Stimulated activated CD8-positive, alpha-beta memory T cell treated with anti-CD3 and anti-CD28 coated beads, Interleukin-7, amount 100 ng/mL, for 1 hour (primary cell): ENCODE measurements at places on chromosomes 11 and 22.

DNA sequence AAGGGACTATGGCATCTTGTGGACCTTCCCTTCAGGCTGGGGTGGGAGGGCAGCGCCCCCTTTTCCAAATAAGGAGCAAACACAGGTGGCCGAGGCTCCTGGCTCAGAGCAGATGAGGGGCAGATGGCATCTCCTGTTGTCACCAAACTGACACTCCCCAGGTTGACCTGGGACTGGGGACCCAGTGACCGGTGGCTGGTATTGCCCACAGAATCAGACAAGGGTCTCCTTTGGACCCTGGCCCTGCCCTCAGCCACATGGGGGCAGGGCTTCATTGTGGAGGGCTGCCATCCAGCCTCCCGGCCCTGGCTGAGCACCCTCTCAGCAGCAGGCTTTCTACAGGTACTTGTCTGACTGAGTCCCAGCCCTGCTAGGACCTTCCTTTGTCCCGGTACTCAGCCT is 842 bp upstream of the SIGIRR start:
- DNase-seq, result no peak

DNA sequence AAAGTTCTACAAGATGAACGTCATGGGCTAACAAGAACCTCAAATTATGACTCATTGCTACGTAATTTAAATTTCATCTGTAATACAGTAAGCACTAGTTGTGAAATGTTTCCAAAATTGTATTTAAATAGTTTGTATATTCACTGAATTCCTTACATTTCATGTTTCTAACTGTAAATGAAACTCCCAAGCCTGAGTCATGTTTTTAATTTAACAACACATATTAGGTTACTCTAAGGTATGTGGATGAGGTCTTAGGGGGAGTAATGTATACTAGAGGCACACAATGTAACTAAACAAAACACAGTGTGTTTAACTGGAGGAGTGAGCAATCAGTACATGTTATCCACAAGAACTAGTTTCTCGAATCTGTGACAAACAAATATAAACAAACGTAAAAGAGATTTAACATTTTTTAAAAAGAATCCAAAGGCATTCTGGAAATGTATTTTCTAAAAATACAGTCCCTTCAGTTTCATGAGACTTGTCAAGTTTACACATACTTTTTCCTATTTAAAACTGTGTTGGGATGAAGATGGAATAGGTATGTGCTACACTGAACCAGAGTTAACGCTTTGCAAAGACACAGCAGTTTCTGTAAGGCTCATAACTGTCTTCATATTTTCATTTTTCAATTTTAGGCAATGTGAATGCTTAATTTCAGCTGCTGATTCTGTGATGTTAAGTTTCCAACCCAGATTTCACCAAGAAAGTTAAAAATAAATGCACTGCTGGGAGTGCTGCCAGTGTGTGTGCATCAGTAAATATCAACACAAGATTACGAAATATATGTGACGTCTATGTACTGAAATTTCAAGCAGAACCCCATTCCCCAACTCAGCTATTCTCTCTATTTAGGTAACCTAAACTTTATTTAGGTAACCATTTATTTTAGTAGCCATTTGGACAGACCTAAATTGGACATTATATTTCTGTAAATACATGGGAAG is 52.6 kb downstream of the PITPNB start:
- DNase-seq, result no peak

GRCh38 chr11:123083623-123084029 is 21.7 kb upstream of the HSPA8 start:
- no peak for DNase-seq

GRCh38 chr11:94185416-94186084 is 56.9 kb downstream of the PANX1 start:
- DNase-seq, result no peak

DNA sequence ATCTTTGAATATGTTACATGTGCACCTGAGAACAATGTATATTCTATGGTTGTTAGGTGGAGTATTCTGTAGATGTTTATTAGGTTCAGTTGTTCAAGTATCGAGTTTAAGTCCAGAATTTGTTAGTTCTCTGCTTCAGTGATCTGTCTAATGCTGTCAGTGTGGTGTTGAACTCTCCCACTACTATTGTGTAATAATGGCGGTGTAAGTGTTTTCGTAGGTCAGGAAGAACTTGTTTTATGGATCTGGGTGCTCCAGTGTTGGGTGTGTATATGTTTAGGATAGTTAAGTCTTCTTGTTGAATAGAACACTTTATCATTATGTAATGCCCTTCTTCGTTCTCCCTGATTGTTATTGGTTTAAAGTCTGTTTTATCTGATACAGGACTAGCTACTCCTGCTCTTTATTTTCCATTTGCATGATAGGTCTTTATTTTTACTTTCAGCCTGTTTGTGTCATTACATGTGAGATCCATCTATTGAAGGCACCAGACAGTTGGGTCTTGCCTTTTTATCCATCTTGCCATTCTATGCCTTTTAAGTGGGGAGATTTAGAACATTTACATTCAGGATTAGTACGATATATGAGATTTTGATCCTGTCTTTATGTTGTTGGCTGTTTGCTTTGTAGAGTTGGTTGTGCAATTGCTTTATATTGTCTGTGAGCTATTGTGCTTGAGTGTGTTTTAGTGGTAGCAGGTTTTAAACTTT is 121.6 kb downstream of the DDX10 start:
- no peak for DNase-seq

DNA sequence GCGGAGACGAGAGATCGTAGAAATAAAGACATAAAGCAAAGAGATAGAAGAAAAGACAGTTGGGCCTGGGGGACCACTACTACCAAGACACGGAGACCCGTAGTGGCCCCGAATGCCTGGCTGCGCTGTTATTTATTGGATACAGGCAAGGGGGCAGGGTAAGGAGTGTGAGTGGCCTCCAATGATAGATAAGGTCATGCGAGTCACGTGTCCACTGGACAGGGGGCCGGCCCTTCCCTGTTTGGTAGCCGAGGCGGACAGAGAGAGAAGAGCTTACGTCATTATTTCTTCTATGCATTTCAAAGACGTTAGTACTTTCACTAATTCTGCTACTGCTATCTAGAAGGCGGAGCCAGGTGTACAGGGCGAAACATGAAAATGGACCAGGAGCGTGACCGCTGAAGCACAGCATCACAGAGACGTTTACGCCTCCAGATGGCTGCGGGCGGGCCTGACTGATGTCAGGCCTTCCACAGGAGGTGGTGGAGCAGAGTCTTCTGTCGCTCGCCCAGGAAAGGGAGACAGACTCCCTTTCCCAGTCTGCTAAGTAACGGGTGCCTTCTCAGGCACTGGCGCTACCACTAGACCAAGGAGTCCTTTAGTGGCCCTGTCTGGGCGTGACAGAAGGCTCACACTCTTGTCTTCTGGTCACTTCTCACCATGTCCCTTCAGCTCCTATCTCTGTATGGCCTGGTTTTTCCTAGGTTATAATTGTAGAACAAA is 24.8 kb downstream of the PPP6R2 start:
- no peak for DNase-seq

DNA sequence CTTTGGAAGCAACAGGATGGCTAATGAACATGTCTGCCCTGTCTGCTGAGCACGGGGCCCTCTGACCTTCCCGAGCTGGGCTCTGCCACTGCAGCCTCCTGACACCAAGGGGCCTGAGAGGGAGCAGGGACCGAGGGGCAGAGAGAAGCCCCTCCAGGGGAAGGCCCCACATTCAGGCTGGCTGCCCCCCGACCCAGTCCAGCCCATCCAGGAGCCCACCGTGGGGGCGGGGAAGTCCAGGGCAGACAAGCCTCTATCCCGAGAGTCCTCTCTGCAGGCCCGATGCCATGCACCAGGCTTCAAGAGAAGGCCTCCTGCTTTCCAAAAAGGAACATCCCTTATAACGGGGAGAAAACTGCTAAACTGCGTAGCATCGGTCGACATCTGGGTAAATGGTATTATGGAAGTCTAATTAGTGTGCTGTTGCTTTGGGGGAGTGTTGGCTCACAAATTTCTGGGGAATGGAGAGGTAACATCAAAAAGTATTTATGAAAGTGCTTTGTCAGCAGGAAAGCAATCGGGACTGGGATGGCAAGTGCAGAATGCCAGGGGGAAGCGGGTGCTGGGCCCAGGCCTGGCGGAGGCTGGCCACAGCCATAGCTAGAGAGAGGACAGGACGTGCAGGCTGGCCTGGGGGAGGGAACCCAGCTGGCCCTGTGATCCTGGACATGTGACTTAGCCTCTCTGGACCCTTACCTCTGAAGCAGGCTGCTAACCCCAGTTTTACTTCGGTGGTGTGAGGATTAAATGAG is 5.3 kb upstream of the SHISAL1 start:
- no peak for DNase-seq

GRCh38 chr22:42439021-42439567 is 6.9 kb upstream of the NFAM1 start:
- DNase-seq, result no peak

DNA sequence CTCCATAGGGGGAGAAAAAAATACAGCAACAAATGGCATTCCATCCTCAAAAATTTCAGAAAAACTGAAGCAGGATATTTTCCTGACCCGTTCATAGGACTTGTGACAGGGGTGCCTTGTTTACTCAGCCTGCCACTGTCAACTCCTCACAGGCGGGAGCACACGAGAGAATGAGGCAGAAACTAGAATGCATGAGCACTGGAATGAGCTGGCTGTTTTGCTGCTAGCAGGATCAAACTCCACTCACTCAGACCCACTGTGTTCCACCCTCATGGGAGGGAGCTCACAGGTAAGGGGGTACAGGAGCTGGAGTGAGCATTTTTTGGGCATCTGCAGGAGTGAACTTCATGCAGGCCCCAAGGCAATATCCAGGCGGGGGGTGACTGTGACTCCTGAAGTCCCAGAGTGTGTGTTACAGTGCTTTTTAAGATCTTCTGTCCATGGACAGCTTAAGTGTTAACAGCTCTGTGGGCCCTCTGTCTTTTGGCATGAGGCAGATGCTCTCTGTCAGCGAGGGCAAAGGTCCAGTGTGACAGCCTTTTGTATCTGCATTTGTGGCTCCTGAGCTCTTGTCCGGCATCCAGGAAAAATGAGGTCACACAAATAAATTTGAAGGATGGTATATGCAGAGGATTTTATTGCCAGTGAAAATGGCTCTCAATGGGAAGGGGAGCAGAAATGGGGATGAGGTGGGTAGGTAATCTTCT is 905.7 kb upstream of the TENM4 start:
- DNase-seq, result no peak

GRCh38 chr11:36791957-36792356 is 193.9 kb upstream of the RAG2 start:
- no peak for DNase-seq

- no peak for DNase-seq
Measured at GRCh38 chr11:120122924-120123683, 14.8 kb downstream of the TRIM29 start.

GRCh38 chr22:17606496-17606895 is 22.1 kb downstream of the ATP6V1E1 start:
- DNase-seq, result no peak

DNA sequence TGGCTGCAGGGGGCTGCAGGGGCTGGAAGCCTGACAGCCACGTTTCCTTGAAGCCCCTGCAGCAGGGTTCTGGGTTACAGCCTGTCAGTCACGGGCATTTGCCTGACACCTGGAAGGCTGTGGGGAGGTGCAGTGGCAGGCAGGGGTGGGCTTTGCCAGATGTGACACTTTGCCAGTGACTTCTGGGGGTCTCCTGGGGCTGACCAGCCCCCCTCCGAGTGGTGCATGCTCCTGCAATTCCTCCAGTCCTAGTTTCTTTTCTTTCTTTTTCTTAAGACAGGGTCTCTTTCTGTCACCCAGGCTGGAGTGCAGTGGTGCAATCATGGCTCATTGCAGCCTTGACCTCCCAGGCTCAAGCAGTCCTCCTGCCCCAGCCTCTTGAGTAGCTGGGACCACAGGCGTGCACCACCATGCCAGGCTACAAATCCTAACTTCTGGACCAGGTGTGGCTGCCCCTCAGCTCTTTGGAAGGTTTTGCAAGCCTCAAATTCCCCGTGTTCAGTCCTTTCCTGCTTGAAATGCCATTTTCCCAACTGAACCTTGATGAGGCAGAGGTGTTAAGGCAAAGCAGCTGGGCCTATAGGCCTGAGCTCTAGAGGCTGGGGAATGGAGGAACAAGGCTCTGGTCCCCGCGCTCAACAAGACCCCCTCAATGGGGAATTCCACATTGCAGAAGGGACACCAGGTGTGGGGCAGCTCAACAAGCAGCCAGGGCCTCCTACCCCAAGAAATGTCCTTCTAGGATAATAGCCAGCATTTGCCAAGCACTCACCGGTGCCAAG is 20.2 kb upstream of the CHKA start:
- DNase-seq, result no peak

- DNase-seq, result no peak
Measured at GRCh38 chr11:71962428-71963038, 33.7 kb downstream of the RNF121 start.

- no peak for DNase-seq
Measured at GRCh38 chr11:93099806-93100205, 98.0 kb downstream of the SLC36A4 start.

DNA sequence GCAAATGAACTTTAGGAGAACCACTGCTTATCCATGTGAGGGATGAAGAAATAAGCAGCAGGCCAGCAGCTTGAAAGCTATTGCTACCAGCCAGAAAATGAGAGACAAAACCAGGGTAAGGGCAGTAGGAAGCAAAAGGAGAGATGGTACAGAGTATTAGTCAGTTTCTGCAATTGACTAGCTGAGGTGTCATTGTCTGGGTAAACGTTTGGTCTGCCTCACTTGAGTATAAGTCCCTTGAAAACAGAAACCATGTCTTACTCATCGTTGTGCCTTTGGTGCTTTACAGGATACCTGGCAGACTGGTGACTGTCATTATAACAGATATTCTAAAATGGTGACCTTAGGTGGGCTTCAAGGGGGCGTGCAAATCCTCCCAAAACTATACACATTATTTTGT is 63.9 kb upstream of the USP47 start:
- no peak for DNase-seq

DNA sequence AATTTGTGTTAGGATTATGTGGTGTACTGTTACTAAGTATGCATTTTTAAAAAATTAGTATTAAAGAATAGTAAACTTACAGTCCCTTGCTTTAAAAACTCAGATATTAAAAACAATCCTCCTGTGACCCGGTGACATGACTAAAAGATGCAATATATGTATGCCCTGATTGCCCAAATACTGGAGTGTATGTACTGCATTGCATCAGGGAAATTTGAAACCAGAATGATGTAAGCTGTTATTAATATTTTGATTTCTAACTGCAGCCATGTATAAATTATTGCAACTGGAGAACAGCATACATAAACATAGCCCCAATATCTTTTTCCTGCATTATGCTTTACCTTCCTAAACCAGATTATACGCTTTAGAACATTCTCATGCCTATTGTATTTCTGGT is 3.7 kb upstream of the HSPA8 start:
- DNase-seq, result no peak

GRCh38 chr11:76783896-76784813 is 999 bp downstream of the TSKU start:
- no peak for DNase-seq

GRCh38 chr22:30743257-30744020 is 48.8 kb downstream of the OSBP2 start:
- DNase-seq, result no peak

DNA sequence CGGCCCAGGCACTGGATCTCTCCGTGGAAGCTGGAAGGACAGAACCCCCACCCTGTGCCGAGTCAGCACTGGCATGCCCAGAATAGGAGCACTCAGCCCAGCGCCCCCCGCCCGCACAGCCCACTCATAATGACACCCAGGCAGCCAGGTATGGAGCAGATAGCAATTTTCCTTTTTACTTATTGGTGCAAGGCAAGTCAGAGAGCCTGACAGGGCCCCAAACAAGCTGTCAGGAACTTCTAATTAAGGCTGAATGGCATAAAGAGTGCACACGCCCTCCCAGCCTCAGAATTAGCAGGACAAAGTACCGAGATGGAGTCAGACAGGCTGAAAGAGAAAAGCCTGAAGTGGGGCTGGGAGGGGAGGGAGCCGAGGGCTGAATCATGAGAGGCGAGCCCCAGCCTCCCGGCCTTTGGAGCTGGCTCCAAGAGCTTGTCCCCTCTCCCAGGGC is 76.9 kb downstream of the DSCAML1 start:
- no peak for DNase-seq
